ENCODE measurements at places on chromosomes 7 and 10.

DNA sequence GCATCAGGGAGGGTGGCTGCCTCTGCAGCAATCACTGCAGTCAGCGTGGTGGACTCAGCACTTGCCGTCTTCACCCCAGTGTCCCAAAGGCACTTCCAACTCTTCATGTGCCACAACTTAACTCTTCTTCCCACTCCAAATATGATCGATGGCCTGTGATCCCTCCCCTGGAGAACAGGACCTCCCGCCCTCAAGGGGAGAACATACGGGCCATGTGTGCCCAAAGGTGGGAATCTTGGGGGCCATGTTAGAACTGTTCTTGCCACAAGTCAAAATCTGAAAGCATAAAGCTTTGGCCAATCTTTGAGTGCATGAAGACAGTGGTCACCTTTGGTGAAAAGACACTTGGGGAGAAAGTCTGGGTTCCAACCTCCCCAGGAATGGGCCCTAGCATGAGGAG, 368.5 kb upstream of the MGMT start:
- DNase-seq: no peak

- DNase-seq: no peak
Observed at GRCh38 chr7:11175371-11175770, 201.7 kb downstream of the PHF14 start.

DNA sequence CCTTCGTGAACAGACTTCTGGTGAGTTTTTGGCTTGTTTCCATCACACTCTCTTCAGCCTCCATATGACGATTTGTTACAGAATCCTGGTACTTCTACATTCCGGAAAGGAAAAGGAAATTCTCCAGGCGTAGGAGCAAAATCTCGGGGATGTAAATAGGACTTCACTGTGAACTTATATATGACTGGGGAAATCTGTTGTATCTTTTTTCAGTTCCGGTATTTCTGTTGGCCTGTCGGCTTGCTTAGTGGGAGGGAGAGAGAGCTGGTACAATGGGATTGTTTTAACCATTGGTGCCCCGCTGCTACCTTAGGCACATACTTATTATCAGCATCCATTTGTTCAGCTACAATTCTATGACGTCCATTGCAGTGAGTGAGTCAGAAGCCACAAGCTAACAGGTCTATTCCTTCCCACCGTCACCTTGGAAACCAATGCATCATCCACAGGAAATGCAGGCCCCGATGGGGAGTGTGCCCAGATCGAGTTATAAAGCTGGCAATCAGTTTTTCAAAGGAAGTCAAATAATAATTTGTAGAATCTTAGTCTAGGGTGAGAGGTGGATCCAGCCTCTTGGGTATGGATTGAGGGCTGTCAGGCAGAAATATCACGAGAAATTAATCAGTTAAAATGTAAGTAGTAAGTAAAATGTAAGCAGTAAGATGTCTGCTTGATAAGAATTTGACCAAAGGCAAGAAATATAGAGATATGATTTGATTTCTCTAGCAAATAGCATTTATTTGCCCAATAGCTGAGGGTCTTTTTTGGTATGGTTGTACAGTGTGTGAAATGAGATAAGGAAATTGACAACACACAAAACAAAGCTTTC, 92.0 kb upstream of the MKLN1 start:
- DNase-seq: no peak

- no peak for DNase-seq
Observed at GRCh38 chr7:41466760-41467384, 236.0 kb downstream of the INHBA start.

GRCh38 chr7:158950914-158951635, 94.7 kb downstream of the DYNC2I1 start:
- DNase-seq: no peak

All from NCI-H2029 (cell line).